ENCODE measurements at places on chromosomes 3 and 15.
A peak's percentile ranks its signal among the peaks of the same experiment; 100 is the strongest.

GRCh38 chr15:29468899-29469298 lies 199.3 kb upstream of the NSMCE3 start:
- no peak for DNase-seq

DNA sequence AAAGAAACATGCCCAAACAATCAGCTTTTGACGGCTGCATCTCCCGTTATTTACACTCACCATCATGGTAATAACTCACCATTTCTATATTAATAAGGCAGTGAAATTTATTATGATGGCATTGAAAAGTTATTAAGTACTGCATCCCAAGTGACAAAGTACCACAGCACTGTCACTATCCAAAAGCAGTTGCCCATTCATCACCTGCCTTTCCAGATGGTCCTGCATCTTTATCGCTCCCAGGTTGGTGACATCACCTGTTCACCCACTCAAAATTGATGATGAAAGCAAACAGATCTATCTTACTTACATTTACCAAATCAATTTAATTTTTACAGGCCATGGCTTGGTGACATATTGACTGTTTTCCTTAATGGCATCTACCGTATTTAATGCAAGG lies 299.0 kb downstream of the MECOM start:
- no peak for DNase-seq

GRCh38 chr3:18891641-18892040 lies 256.7 kb upstream of the KCNH8 start:
- no peak for DNase-seq

DNA sequence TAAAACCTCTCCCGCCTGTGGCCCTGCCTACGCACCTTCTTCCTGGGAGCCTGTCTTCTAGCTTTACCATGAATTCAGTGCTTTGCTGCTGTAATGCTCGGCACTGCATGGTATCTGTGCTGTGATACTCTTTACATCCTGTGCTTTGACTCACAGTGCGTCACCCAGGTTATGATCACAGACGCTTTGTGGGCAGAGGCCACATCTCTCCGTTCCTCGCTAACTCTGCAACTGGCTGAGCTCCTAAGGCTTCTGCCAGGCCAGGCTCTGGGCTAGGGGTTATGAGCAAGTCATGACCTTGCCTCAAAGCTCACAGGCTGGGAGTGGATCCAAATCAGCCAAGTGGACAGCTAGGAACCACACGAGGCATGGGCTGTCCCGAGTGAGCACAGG lies 23.2 kb downstream of the SPTBN5 start:
- DNase-seq: no peak

DNA sequence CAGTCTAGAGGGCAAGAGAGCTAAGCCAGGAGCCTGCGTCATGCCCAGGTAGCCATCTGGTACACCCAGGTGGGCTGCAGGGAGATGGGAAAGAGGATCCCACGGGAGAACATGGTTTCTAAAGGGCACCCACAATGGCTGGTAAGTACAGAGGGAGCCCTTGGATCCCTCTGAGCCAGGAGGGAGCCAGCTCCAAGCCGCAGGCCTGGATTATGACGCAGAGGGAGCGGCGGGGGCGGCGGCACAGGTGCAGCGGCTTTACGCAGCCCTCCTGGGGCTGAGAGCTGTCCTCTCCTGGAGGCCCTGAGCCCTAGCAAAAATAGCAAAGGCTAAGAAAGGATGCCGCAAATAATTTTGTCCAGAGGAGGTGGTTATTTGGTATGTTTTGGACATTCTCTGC lies 2.8 kb downstream of the CAV3 start:
- DNase-seq: no peak

- no peak for DNase-seq
Observed at GRCh38 chr15:90895571-90896117, 7.5 kb upstream of the MAN2A2 start.

GRCh38 chr3:10815487-10815886 lies 541 bp upstream of the SLC6A11 start:
- no peak for DNase-seq

DNA sequence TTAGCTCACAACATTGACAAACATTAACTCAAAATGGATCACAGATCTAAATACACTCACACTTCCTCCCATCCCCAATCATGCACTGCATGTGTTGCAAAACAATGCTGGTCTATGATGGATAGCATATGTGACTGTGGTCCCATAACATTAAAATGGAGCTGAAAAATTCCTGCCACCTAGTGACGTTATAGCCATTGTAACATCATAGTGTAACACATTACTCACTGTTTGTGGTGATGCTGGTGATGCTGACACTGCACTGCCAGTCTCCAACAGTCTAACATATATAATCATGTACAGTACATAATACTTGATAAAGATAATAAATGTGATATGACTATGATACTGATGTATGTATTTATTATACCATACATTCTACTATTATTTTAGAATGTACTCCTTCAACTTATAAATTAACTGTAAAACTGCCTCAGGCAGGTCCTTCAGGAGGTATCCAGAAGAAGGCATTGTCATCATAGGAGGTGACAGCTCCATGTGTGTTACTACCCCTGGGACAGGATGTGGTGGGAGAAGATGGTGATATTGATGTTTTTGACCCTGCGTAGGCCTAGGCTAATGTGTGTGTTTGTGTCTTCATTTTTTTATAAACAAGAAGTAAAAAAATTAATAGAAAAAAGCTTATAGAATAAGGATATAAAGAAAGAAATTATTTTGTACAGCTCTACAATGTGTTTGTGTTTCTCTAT lies 41.3 kb downstream of the TXNRD3 start:
- no peak for DNase-seq

DNA sequence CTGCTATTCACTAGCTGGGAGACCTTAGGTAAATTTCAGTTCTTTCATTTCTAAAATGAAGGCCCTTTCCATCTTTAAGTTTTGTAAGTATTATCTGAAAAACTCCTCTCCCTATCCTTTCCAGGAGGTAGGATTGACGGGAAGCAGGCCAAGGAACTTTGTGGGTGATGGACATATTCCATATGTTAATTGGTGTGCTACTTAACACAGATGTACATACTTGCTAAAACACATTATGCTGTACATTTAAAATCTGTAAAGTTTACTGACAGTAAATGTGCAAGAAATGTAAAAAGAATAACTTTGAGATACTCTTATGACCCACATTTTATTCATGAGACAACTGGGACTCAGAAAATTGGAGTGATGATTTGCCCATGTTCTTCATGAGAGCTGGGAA lies 329.8 kb upstream of the LRRC3B start:
- DNase-seq: no peak

DNA sequence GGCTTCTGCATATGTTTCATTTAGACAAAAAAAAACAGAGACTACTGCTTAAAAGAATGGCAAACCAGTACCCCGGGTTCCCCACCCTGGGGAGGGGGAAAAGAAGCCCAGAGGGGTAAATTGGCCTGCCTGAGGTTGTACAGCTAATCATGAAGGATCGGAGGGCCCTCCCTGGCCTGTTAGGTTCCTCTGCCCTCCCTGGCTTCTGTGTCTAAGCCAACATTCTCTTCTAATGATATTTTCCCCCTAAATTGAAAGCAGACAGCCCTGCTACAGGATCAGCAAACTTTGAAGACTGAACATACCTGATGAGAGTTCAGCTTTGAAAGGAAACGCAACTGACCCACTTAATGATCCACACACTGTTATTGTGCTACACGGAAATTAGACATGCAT lies 2.5 kb downstream of the ARHGAP31 start:
- no peak for DNase-seq

GRCh38 chr3:108447096-108447847 lies 63.1 kb downstream of the MYH15 start:
- DNase-seq: no peak

DNA sequence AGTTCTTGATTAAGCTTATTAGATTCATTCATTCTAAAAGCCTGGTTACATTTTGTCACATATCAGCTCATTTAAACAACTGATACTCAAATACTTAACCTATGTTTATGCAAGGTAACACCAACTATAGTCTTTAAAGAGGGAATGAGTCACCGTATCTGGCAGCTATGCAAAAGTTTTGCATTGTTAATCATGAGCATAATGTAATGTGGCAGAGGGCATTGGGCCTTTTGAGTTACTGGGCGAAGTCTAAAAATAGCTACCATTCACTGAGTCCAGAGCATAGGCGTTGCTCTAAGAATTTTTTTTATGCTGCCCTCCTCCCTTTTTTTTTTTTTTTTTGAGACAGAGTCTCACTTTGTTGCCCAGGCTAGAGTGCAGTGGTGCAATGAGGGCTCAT lies 277.7 kb upstream of the ZNF717 start:
- no peak for DNase-seq

DNA sequence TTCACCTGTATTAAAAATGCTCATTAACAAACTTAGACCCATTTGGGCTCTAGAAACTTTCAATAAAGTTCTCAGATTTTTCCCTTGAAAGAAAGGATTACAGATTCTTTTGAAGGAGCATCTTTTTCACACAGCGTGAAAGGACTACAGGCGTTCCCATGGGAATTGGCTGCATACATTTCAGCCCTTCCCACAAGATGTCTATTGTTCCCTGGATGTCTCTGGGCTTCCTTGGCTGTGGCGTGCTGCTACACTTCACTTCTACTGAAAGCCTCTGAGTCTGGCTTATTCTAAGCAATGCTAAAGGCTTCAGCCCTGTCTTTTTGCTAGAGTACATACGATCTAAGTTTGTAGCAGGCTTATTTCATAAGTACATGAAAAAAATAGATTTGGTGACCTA lies 1.4 kb downstream of the VEPH1 start:
- no peak for DNase-seq

- DNase-seq: no peak
Observed at GRCh38 chr3:25513642-25514266, 85.7 kb downstream of the RARB start.

DNA sequence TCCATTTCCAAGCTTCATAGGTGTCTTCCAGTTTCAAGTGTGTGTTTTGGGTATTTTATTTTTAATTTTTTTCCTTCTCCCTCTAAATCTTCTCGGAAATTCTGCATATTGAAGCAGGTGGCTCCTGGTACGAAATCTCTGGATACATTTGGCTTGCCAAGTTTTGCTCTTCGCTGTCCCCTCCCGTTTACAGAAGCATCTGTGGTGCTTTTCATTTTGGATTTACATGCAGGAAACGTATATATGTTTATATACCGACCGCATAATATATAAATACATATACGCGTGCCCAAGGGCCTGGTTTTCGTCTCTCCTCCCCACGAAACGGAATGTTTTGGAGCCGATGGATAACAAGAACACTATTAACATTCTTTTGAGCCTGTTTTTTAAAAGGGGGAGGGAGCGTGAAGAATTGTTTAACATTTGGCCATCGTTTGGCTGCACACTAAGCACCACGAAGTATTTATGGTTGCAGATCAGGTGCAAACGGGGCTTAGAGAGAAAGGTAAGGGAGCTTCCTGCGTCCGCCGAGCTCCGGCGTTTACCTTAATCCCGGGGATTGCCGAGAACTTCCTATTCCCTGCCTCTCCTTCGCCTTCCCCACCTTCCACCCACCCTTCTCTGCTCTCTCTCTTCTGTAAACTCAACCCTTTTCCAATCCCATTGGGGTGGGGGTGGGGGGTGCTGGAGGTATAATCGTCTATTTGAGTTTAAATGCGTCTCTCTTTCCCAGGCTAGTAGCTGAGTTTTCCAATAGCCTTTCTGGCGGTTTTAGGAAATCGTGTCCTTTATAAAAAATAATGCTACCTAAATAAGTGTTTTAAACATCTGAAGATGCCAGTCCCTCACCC lies 1.1 kb upstream of the NLGN1 start:
- peak; percentile 19 for DNase-seq

GRCh38 chr3:55897573-55898224 lies 410.6 kb upstream of the WNT5A start:
- DNase-seq: no peak

DNA sequence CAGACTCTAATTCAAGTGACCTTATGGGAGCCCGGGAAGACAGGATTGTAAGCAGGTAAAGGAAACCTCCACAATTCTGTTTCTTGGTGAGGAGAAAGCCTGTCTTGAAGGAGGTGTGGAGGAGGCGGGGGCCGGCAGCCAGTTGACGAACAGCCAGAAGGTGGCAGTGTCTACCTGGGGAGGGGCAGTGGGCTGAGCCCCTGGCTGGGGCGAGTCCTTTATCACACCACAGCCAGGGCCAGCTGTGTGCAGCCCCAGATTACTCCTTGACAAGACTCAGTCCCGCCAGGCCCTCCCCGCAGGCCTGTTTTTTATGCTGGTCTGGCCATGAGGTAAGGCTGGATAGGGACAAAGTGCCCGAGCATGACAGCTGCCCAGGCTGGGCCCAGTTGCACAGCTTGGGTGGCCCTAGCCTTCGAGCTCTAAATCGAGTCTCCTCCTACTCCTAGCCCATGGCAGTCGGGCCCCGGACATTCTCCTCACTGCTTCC lies 40.9 kb upstream of the IDH2 start:
- peak; percentile 51 for DNase-seq

- peak; percentile 10 for DNase-seq
Observed at GRCh38 chr3:52742418-52743041, 28.2 kb downstream of the NEK4 start.

DNA sequence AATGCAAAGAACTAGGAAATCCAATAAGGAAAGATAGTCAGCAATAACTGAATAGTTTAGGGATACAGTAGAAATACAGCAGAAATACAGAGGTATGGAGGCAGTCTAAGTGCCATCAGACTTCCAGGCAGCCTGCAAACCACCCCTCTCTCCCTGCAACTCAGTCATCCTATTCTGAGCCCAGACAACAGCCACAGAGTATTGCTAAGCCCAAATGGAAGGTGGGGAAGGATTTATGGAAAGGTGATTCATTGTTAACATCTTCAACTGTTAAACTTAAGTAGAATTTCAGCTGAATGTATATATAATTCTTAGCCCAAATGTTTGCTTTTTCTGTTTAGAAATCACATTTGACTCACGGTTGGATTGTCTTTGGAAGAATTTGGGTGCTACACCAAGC lies 300.4 kb downstream of the RBMS3 start:
- DNase-seq: no peak

- no peak for DNase-seq
Observed at GRCh38 chr3:9736831-9737230, 5.3 kb downstream of the BRPF1 start.

GRCh38 chr3:72820415-72820814 lies 27.8 kb downstream of the SHQ1 start:
- DNase-seq: peak; percentile 79

DNA sequence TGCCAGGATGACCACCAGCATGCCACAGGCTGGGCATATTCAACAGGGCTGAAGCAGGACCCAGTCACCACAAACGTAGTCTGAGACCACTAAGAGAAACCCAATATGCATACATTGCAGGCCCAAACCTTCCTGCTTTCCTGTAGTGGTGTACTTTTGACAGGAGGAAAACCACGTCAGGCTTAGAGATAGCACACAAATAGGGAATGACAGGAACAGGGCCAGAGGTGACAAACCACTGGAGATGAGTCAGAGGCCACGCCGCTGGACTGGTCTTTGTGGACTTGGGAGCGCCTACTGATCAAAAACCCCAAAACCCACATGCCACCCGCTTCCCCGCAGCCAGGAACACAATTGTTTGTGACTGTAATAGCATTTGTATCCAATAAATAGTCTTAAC lies 3.6 kb upstream of the EFCAB12 start:
- DNase-seq: no peak

DNA sequence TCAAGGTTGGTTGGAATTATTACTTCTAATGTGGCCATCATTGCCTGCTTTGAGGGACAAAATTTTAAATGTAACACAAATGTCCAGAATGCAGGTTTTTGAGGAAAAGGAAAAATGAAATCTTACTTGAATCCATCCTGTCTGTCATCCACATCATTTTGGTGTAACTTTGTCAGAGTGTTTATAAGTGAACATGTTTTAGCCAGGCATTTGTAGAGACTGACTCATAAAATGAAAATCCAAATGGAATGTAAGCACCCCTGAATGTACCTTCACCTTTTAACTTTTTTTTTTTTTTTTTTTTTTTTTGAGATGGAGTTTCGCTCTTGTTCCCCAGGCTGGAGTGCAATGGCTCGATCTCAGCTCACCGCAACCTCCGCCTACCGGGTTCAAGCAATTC lies 141.8 kb upstream of the BNIP2 start:
- no peak for DNase-seq

- no peak for DNase-seq
Observed at GRCh38 chr3:15097891-15098290, 1.1 kb downstream of the RBSN start.
